ENCODE measurements at places on chromosomes 1 and 21.
A peak's percentile ranks its signal among the peaks of the same experiment; 100 is the strongest.

GRCh38 chr1:169753549-169753948 is 19.7 kb upstream of the SELE start:
- DNase-seq: no peak

DNA sequence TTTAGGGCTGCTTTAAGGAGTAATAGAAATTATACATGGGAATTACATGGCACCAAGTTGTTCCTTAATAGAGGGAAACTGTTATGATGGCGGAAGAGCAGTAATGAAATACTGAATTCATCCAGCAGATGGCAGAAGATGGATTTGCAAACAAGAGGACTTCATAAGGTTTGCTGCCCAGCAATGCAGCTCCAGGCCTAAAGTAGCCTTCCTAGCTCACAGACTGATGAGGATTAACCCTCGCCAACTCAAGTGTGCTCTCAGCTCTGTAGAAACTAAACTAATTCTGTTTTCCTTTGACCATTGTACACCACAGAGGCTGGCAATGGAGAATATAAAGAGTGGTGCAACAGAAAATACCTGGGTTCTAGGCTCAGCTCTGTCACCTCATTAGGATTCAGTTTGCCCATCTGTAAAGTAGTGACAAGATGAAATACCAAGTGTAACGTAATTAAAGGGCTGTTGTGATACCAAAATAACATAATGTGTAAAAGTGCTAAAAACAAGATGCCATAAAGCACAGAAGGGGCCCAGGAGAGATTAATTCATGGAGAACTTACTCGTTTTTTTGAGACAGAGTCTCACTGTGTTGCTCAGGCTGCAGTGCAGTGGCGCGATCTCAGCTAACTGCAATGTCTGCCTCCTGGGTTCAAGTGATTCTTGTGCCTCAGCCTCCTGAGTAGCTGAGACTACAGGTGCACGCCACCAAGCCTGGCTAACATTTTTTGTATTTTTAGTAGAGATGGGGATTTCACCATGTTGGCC is 102.4 kb upstream of the SERBP1 start:
- peak; percentile 65 for DNase-seq

DNA sequence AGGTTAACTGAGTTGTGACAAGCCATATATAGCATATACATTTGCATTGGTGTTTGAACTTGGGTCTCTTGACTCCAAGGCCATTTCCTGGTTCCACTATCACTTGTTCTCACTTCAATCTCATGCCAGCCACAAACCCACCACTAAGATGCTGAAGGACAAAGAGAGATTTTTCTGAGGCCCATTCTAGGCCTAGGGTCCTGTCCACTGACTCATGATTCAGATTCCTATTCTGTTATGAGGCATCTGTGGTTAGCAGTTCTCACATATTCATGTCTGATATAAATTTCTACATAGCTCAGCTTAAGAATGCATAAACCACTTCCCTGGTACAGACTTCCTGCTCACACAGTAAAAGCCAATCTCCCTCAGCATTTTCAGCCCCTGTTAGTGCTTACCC is 326.1 kb upstream of the BEND5 start:
- peak; percentile 56 for DNase-seq

- DNase-seq: no peak
Observed at GRCh38 chr1:53138991-53139884, 3.2 kb downstream of the SLC1A7 start.

- no peak for DNase-seq
Observed at GRCh38 chr21:32560896-32561295, 24.4 kb downstream of the TCP10L start.

- no peak for DNase-seq
Observed at GRCh38 chr1:203278082-203278884, 27.0 kb upstream of the BTG2 start.
